ENCODE measurements at places on chromosomes 3 and 15.

GRCh38 chr15:90790057-90790456, 72.9 kb downstream of the BLM start:
- DNase-seq: no peak

DNA sequence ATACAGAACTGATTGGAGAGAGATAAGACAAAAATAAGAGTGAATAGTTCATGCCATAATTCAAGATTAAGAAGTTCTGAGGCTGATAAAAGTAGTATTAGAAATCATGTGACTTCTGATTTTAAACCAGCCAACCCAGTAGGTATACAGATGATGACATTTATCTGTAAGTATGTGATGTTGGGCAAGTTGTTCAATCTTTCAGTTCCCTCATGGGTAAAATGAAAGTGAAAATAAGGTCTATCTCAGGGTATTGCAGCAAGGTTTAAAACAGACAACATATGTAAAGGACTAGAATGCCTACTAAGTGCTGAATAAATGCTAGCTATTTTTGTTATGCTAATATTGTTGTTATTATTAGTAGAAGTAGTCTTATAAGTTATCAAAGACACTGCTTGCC, 1055.7 kb downstream of the NAALADL2 start:
- no peak for DNase-seq

GRCh38 chr3:51354731-51355615, 30.1 kb upstream of the MANF start:
- no peak for DNase-seq

GRCh38 chr15:78102211-78102610, 9.8 kb downstream of the SH2D7 start:
- no peak for DNase-seq

DNA sequence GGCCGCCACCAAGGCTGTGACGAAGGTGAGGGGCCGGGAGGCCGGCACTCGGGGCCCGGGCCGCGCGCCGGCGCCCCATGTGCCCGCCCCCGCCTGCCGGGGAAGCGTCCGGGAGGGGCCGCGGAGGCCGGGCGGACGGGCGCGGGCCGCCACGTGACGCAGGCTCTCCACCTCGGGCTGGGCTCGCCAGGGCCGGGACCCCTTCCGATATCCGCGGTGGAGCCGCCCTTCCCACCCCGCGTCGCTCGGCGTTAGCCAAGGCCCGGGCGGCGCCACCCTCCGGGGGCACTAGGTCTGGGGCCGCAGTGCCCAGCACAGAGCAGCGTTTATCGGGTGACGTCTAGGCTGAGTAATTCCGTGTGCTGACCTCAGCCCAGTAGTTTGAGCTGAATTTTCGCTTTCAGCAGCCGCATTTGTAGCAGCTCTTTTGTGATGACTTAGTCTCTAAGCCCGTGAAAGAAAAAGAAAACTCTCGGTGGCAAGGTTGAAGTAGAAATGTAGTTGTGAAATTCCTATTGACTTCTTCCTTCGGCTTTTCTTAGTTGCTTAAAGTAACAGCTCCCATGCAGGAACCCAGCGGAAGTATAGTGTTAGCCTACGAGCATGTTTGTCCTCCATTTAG, 885 bp downstream of the CDV3 start:
- DNase-seq: peak; percentile 91

DNA sequence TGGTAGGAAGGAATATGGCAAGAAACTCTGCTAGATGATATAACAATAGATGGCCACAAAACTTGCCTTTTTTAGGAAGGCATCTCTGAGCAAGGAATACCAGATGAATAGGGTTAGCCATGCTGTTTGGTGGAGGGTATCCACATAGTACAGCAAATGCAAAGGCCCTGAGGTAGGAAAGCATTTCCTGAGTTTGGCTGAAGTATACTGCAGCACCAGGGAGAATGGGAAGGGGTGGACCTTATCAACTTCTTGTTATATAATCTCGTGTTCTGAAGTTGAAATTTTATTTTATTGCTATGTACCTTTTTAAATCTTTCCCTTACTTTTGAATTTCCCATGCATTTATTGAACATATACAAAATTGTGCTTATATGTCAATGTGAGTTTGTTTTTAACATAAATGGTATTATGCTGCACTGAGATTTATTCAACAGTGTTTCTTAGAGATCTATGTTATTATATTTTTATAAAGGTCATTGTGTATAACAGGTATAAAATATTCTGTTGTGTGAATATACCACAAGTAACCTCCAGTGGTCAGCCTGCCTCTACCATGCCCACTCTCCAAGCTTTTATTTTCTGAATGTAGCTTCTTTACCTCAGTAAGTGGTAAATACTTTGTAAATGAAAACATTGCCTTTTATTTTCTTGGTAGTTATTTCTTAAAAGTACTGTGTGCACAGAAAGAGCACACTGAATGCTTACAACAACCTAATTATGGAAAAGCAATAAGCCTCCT, 2.8 kb upstream of the KAT2B start:
- DNase-seq: no peak

GRCh38 chr15:66156310-66156975, 97.1 kb downstream of the MEGF11 start:
- DNase-seq: no peak

GRCh38 chr15:89068325-89068784, 19.9 kb upstream of the ABHD2 start:
- no peak for DNase-seq

DNA sequence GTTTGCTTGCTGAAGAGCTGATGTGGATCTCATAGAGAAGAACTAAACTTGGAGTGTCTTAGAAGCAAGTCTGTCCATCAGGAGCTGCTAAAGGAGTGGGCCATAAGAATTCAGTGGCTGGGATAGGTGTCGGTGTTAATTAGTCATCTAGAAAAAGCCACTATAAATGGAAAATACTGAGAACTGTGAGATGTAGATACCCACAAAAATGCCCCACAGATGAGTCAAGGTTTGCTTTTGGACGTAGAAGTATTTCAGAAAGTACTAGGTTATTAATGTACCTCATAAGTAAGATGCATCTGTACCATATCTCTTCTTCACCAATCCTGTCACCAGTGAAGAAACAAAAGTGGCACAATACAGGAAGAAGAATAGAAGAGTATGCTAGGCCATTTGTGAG, 530.9 kb upstream of the TGFBR2 start:
- no peak for DNase-seq

DNA sequence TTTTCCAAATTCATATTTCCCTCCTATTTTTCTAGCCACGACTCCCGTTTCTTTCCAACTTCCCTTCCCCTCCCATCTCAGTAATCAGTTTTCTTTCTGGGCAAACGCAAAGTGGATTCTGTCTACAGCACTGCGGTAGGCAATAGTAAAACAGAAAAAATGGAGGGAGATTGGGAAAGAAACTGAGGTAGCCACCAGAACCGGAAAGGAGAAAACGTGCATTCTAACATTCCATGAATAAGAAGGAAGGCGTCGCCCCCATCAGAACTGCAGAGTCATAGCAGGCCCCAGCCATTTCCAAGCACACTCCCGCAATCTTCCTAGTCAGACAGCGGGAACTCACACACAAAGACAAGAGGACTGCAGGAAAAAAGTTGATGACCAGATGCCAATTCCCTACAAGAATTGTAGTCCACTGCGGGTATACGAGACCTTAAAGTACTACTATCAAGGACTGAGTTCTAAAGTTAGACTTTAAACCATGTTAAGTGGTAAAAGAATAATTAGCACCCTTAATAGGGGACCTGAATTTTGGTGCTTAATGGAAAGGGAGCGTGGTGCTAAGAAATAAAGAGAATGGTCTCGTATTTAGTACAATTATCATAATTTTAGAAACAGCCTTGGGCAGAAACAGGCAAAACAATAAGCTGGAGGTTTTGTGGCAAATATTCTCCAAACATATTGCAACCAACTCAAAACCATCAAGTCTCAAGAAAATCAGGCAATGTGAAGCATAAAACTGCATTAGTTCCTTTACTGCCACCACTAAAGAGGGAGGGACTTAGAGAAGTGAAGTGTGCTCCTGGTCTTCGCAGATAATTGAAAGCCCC, 1.4 kb downstream of the PFN2 start:
- DNase-seq: peak; percentile 82

DNA sequence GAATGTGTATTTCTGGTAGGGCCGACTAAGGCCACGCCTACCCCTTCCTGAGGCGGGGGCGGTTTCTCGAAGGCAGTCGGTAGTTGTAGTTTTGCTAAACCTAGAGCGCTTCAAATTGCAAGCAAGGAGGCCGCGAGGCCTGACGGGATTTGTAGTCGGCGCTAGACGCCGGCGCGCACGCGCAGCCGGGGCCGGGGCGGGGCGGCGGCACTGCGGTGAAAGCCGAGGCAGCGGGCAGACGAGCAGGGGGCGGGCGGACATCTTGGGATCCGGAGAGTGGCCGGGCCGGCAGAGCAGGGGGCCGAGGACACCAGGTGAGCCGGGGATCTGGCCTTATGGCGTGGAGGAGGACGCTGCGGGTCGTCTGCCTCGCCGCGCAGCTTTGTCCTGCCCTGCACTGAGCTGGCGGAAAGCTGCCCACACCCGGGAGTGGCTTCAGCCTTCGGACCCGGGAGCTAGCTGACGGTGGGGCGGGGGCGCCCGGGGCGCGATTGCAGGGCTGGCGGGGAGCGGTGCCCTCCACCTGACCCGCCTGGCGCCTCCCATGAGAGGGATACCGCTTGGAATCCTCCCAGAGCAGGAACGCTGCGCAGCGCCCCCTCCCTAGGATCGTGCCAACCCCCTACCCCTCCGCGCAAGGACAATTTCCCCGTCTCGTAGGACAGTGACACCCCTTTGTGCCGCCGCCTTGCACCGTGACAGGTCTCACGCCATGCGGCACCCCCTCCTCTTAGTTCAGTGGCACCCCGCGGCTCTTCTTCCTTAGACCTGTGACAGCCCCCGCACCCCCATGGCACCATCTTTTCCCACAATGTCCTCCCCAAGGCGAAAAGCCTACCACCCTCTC, at the start of gene AP2M1:
AP2M1 (plus strand) TSS at position 210 of the 847 bp plus-strand sequence. CDS start 2,139 bp downstream, outside the sequence.
- DNase-seq: peak; percentile 100

GRCh38 chr3:183540501-183541234, 14.8 kb downstream of the KLHL6 start:
- DNase-seq: no peak

- DNase-seq: peak; percentile 77
Measured at GRCh38 chr3:71444028-71444860, 139.3 kb downstream of the FOXP1 start.

DNA sequence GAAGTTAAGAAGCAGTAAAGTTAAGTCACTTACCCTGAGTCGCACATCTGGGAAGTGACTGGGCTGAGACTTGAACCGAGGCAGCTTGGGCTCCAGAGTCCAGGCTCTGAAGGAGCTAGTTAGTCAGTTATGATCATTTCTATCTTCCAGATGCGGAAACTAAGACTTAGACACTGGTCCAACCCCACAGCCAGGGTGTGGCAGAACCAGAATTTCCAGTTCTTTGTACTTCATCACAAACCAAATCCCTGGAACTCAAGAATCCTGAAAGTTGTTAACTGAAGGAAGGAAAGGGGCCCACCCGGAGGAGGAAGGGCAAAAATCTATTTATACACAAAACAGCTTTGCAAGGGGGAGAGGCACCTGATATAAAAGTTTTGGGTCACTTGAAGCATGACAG, 389.9 kb downstream of the SHQ1 start:
- DNase-seq: no peak

DNA sequence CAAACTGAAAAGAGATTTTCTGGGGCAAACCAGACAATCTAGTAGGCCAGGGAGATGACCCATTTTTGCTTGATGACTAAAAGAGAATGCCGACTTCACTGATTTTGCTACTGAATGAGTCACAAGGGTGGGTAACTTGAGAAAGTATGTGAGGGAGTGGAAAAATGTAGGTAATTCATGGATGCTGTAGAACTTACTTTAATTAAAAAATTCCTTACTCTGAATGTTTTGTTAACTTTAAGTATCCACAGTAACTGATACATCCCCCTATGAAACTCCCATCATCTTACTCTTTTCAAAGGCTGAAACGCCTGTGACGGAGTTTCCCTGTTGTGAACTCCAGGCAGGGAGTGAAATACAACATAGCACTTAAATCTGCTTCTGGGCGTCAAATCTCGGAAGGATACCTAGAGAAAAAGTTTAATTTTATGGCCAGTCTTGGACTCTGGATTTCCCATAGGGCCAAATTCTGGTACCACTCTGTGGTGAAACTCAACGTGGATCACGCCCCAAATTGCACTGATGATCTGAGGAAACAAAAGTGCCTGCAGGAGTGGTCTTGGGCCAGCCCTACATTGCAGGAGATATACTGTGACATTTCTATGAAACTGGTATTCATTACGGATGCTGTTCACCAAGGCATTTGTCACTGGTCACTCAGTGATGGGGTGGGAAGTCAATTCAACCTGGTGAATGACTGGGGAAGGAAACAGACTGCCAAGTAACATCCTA, 24.0 kb downstream of the GOLIM4 start:
- DNase-seq: peak; percentile 67

- no peak for DNase-seq
Measured at GRCh38 chr3:53111822-53112221, 18.4 kb downstream of the RFT1 start.
